Activated naive CD8-positive, alpha-beta T cell treated with anti-CD3 and anti-CD28 coated beads for 36 hours (primary cell): ENCODE measurements at places on chromosomes 4 and X. TPM values are rescaled to one million over a fixed set of nuclear protein-coding genes. Genes with fewer than 3 reads are reported as not detected.

STAP1 gene
- total RNA-seq: 7.4 TPM

PHKA1 gene
- total RNA-seq: 9.7 TPM

NSD2 gene
- total RNA-seq: 181 TPM

GABRQ gene
- not detected for total RNA-seq

LAMTOR3 gene
- 33.6 TPM for total RNA-seq

SHROOM4 gene
- total RNA-seq: not detected

ZXDB gene
- total RNA-seq: 6.3 TPM

SLIT2 gene
- total RNA-seq: not detected

FMR1 gene
- 37.2 TPM for total RNA-seq

RTL3 gene
- total RNA-seq: not detected

GAGE12C gene
- not detected for total RNA-seq

PHOX2B gene
- not detected for total RNA-seq

AFAP1 gene
- total RNA-seq: 13.6 TPM

TDO2 gene
- total RNA-seq: 0.18 TPM

RHOXF1 gene
- total RNA-seq: not detected

NUDT10 gene
- total RNA-seq: 2.9 TPM

SLC49A3 gene
- total RNA-seq: 0.38 TPM

KDM6A gene
- total RNA-seq: 17.4 TPM

LIMCH1 gene
- not detected for total RNA-seq

YY2 gene
- 2.5 TPM for total RNA-seq

FAM120C gene
- 8.0 TPM for total RNA-seq

REELD1 gene
- total RNA-seq: 0.20 TPM

NDNF gene
- total RNA-seq: not detected

TASL gene
- total RNA-seq: 3.1 TPM

SLC38A5 gene
- total RNA-seq: 156 TPM

TRAPPC2 gene
- total RNA-seq: 15.8 TPM

MAGEE1 gene
- 4.6 TPM for total RNA-seq

HTATSF1 gene
- total RNA-seq: 38.8 TPM

PASD1 gene
- not detected for total RNA-seq

PPP1R2C gene
- not detected for total RNA-seq
